Activated CD4-positive, alpha-beta memory T cell treated with anti-CD3 and anti-CD28 coated beads, Interleukin-2, amount 10 ng/mL, durations not matched to agents 7 days and 5 days (primary cell): ENCODE measurements at places on chromosomes 16 and 17. TPM values are rescaled to one million over a fixed set of nuclear protein-coding genes. Genes with fewer than 3 reads are reported as not detected.
A peak's percentile ranks its signal among the peaks of the same experiment; 100 is the strongest.

DNA sequence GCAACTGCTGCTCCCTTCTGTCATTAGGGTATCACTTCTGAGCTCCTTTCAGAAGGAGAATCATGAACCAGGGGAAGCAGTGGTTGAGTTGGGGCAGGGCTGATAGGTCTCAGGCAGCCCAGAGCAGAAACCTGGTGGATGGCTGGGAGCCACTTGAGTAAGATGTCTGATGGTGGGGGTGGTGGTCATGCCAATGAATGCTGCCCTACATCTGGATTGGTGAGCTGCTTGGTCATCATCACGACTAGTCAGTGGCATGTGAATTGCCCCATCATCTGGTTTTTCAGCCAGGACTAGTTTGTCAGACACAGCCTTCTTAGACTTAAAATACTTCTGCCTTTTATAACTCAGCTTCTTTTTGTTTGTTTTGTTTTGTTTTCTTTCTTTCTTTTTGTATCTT, 2.6 kb downstream of the GID4 start:
- H3K4me1 ChIP-seq = peaks cover 40% of the 10 kb centered on the region
- peak overlapping the region; percentile 83 for H3K4me3 ChIP-seq
- H3K27ac ChIP-seq = no peak overlapping the region
- H3K27me3 ChIP-seq = no peaks in the 10 kb centered on the region

DNA sequence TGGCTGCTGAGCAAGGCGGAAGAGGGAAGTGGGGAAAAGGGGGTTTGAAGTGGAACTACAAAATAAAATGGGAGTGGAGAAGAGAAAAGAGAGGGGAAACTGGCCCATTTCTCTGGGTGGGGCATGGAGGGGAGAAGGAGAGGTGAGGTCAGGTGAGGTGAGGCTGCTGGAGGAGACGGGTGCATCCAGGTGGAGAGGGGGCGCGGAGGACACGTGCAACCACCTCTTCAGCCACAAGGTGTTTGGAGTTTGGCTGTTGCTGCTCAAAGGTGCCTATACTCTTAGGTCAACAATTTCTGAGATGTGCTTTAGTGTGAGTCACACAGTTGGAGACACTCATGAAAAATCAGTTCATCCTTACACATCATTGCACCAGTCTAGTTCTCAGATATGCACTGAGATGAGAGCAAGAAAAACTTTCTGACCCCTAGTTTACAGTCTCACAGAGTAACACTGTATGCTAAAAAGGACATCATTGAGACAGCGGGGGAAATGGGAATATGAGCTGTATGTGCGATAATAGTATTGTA, 4.8 kb downstream of the SLC6A4 start:
- H3K27ac ChIP-seq = no peak overlapping the region
- peaks cover 55% of the 10 kb centered on the region for H3K27me3 ChIP-seq
- H3K36me3 ChIP-seq = no peaks in the 10 kb centered on the region

GRCh38 chr16:79814124-79814523, 213.6 kb upstream of the MAF start:
- H3K4me3 ChIP-seq = no peak overlapping the region
- no peak overlapping the region for H3K27ac ChIP-seq
- no peaks in the 10 kb centered on the region for H3K36me3 ChIP-seq
- peaks cover 24% of the 10 kb centered on the region for H3K27me3 ChIP-seq
- DNase-seq = no peak

- DNase-seq = no peak
- H3K27me3 ChIP-seq = no peaks in the 10 kb centered on the region
- H3K4me1 ChIP-seq = no peaks in the 10 kb centered on the region
- H3K36me3 ChIP-seq = no peaks in the 10 kb centered on the region
Observed at GRCh38 chr16:66081775-66082366, 284.6 kb upstream of the CDH5 start.

DNA sequence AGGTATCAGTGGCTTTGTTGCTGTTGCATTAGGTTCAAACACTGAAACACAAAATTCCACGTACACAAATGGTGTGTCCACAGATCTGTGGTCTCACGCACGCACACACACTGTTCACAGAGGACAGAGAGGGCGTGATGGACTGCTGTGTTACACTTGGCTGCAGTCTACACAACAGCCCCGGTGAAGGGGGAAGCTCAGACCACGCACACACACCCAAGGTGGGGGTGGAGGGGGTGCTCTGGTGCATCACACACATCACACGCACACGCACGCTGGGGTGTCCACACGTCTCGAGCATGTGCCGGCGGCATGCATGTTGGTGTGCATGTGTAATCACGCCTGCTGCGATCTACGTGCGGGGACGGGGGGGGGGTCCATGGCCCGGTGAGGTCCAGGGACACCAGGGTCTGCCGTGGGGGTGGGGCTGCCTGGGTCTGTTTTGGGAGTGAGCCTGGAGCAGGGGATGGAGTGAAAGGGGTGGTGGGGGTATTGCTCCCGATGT, 7.3 kb downstream of the HSD3B7 start:
- no peak overlapping the region for H3K27ac ChIP-seq
- H3K27me3 ChIP-seq = peaks cover 3% of the 10 kb centered on the region
- no peak overlapping the region for H3K4me3 ChIP-seq
- H3K36me3 ChIP-seq = no peaks in the 10 kb centered on the region
- H3K4me1 ChIP-seq = peaks cover 43% of the 10 kb centered on the region

- H3K4me3 ChIP-seq = no peak overlapping the region
- H3K27ac ChIP-seq = no peak overlapping the region
- DNase-seq = no peak
- H3K36me3 ChIP-seq = peaks cover under 1% of the 10 kb centered on the region
- H3K4me1 ChIP-seq = peaks cover 5% of the 10 kb centered on the region
Observed at GRCh38 chr17:81349397-81350319, 45.6 kb upstream of the BAHCC1 start.

GRCh38 chr17:48549914-48550501, 5.1 kb upstream of the HOXB2 start:
- no peak for DNase-seq
- peaks cover 14% of the 10 kb centered on the region for H3K27me3 ChIP-seq
- H3K4me3 ChIP-seq = no peak overlapping the region
- peaks cover 41% of the 10 kb centered on the region for H3K4me1 ChIP-seq

- no peak for DNase-seq
- H3K4me3 ChIP-seq = peak overlapping the region; percentile 28
- H3K36me3 ChIP-seq = peaks cover 32% of the 10 kb centered on the region
- H3K27ac ChIP-seq = peak overlapping the region; percentile 12
- peaks cover 40% of the 10 kb centered on the region for H3K4me1 ChIP-seq
Observed at GRCh38 chr17:59890720-59891119, 2.0 kb downstream of the TUBD1 start.

GRCh38 chr16:74075393-74075792, 221.2 kb upstream of the PSMD7 start:
- no peak overlapping the region for H3K27ac ChIP-seq
- H3K27me3 ChIP-seq = no peaks in the 10 kb centered on the region
- no peak overlapping the region for H3K4me3 ChIP-seq
- no peak for DNase-seq
- no peaks in the 10 kb centered on the region for H3K4me1 ChIP-seq
- no peaks in the 10 kb centered on the region for H3K36me3 ChIP-seq

DNA sequence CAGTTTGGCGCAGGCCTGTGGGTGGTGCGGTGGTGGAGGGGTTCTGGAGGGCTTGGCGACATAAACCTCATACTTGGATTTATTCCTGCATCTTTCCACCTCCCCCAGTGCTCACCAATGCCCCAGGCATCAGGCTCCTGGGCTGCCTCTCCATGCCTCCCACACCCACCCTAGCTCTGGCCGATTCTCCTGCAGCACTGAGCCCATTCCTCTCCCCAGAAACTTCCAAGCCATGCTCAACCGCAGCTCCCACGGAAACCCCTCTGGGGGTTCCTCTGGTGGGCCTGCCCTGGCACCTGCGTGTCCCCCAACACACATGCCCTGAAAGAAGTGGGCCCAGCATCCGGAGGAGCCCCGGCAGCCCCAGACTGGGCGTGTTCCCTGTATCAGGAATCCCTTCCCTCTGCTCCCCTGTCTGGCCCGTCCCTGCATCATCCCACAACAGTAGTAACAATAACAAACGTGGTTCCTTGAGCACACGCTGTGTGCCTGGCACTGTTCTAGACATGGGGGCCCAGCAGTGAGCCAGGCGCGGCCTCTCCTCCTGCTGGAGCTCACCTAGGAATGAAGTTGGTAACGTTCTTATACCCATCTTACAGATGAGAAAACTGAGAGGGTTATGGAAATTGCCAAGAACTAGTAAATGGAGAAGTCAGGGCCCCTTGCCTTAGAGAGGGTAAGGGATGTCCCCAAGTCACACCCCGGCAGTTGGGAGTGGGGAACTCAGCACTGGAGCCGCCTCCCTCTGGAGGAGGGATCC, 2.3 kb downstream of the PRSS21 start:
- peaks cover 2% of the 10 kb centered on the region for H3K27me3 ChIP-seq
- H3K4me3 ChIP-seq = no peak overlapping the region
- H3K4me1 ChIP-seq = no peaks in the 10 kb centered on the region

GRCh38 chr17:58312021-58312630, 16.5 kb downstream of the TSPOAP1 start:
- no peaks in the 10 kb centered on the region for H3K27me3 ChIP-seq
- DNase-seq = no peak
- no peak overlapping the region for H3K4me3 ChIP-seq
- H3K36me3 ChIP-seq = peaks cover 30% of the 10 kb centered on the region
- H3K27ac ChIP-seq = no peak overlapping the region

- no peak overlapping the region for H3K4me3 ChIP-seq
- no peaks in the 10 kb centered on the region for H3K27me3 ChIP-seq
- H3K4me1 ChIP-seq = no peaks in the 10 kb centered on the region
- DNase-seq = no peak
- no peak overlapping the region for H3K27ac ChIP-seq
- H3K36me3 ChIP-seq = no peaks in the 10 kb centered on the region
Observed at GRCh38 chr17:74951680-74952421, 16.2 kb downstream of the OTOP3 start.

DNA sequence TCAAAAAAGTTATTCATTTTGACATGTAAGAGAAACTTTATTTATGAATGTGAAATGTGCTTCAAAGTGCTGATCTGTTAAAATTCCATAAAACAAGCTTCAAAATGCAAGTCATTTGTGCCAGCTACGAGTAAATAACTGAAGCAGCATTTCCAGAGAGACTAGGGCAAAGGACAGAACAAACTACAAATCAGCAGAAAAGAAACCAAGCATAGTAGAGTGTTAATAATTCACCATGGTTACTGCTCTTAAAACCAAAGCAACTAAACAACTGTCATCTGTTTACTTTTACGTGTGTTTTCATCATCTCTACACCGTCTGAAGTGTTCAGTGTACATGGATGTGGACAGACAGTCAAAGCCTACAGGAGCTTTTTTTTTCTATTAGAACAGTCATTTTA, 1.6 kb upstream of the ASPA start:
- H3K4me3 ChIP-seq = no peak overlapping the region
- no peaks in the 10 kb centered on the region for H3K36me3 ChIP-seq
- no peak for DNase-seq

GRCh38 chr16:6864671-6865070, 468.0 kb upstream of the RBFOX1 start:
- no peaks in the 10 kb centered on the region for H3K27me3 ChIP-seq
- H3K27ac ChIP-seq = no peak overlapping the region
- H3K36me3 ChIP-seq = no peaks in the 10 kb centered on the region
- no peak overlapping the region for H3K4me3 ChIP-seq
- H3K4me1 ChIP-seq = no peaks in the 10 kb centered on the region
- no peak for DNase-seq

DNA sequence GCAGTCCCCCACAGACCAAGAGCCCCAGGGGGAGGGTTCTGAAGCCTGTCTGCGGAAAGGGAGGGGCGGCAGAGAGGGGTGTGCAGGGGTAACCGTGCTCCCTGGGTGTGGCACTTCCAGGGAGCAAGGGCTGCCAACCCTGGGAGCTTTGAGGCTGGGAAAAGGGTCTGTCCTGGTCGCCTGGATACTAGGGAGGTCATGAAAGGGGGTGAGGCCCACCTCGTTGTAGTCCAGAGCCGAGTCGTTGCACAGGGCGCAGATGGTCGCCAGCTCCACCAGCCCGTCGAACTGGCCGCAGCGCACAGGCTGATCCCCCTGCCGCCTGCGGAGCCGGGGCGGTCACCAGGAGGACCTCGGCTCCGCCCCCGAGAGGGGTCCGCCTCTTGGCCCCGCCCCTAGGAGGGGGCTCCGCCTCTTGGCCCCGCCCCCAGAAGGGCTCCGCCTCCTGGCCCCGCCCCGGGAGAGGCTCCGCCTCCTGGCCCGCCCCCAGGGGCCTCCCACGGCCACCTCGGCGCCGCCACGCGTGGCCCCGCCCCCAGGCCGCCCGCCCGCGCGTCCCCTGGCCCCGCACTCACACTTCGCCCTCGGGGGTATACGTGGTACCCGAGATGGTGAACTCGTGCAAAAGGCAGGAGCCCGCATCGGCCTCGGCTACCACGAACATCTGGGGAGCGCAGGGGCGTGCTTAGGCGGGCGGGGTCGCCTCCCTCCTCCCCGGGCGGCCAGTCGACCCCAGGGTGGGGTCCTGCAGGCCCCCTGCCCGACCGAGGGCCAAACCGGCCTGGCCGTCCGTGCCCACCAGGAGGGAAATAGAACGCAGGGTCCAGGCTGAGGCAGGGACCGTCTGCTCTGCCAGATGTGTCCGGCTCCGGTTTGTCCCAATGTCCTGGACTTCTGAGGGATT, 19.5 kb downstream of the ATP2A3 start:
- peaks cover 2% of the 10 kb centered on the region for H3K4me1 ChIP-seq
- no peaks in the 10 kb centered on the region for H3K27me3 ChIP-seq
- peaks cover 76% of the 10 kb centered on the region for H3K36me3 ChIP-seq
- peak; percentile 52 for DNase-seq

DNA sequence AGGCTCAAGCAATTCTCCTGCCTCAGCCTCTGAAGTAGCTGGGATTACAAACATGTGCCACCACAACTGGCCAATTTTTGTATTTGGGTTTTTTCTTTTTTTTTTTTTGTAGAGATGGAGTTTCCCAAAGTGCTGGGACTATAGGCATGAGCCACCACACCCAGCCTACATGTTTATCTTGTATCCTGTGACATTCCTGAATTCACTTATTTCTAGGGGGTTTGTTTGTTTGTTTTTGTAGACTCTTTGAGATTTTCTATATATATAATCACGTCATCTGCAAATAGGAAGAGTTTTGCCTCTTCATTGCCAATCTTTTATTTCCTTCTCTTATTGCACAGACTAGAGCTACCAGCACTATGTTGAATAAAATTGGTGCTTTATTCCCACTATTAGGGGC, 29.1 kb downstream of the PRAC1 start:
- no peaks in the 10 kb centered on the region for H3K4me1 ChIP-seq
- H3K27me3 ChIP-seq = peaks cover 47% of the 10 kb centered on the region
- no peak for DNase-seq
- H3K27ac ChIP-seq = no peak overlapping the region

DNA sequence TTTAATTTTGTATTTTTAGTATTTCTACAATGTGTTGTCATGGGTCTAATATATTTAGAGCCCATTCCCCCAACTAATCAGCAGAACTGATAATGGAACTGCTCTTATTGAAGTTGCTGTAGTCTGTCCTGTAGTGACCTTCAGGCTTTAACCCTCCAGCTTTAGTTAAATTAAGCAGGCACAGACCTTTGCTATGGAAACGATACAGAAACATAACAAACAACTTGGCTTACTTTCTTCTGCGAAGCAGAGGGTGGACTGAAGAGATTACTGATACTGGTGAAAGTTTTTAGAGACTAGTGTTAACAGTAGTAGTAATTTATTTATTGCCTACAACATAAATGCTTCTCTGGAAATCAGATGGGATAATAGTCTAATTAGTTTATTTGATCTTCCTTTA, 61.4 kb downstream of the NFATC3 start:
- H3K27me3 ChIP-seq = no peaks in the 10 kb centered on the region
- H3K4me3 ChIP-seq = no peak overlapping the region
- no peak overlapping the region for H3K27ac ChIP-seq
- H3K4me1 ChIP-seq = peaks cover 39% of the 10 kb centered on the region
- peaks cover 52% of the 10 kb centered on the region for H3K36me3 ChIP-seq
- DNase-seq = no peak

SPNS3 gene
- total RNA-seq = 14.2 TPM

PRRT2 gene
- 1.0 TPM for total RNA-seq

ST6GALNAC2 gene
- 0.25 TPM for total RNA-seq

HS3ST4 gene
- not detected for total RNA-seq

ACSM3 gene
- total RNA-seq = 3.6 TPM
